ENCODE measurements at places on chromosomes 3 and 15. TPM values are rescaled to one million over a fixed set of nuclear protein-coding genes. Genes with fewer than 3 reads are reported as not detected.
A peak's percentile ranks its signal among the peaks of the same experiment; 100 is the strongest.

The SLC51A gene
- polyA plus RNA-seq: 1.6 TPM

The DNASE1L3 gene
- 0.40 TPM for polyA plus RNA-seq

The ASB7 gene
- polyA plus RNA-seq: 8.2 TPM

The ATP2B2 gene
- polyA plus RNA-seq: not detected

The CAMP gene
- not detected for polyA plus RNA-seq

The FEZF2 gene
- polyA plus RNA-seq: not detected

The APBA2 gene
- 68.7 TPM for polyA plus RNA-seq

The A4GNT gene
- polyA plus RNA-seq: not detected

The GOLGA8M gene
- not detected for polyA plus RNA-seq

The BLM gene
- polyA plus RNA-seq: 7.5 TPM

GRCh38 chr15:64149893-64150578, 1.5 kb upstream of the SNX22 start:
- peak overlapping the region; percentile 4 for H3K4me3 ChIP-seq
- peaks cover 3% of the 10 kb centered on the region for H3K36me3 ChIP-seq
- no peak for DNase-seq
- H3K4me1 ChIP-seq: peaks cover 28% of the 10 kb centered on the region
- peak overlapping the region; percentile 12 for H3K27ac ChIP-seq

GRCh38 chr3:98483626-98484025, 13.9 kb upstream of the OR5K2 start:
- peaks cover 6% of the 10 kb centered on the region for H3K27me3 ChIP-seq
- H3K4me3 ChIP-seq: no peak overlapping the region
- DNase-seq: no peak
- H3K36me3 ChIP-seq: peaks cover 22% of the 10 kb centered on the region
- H3K27ac ChIP-seq: no peak overlapping the region
- H3K4me1 ChIP-seq: no peaks in the 10 kb centered on the region

- DNase-seq: no peak
- H3K27me3 ChIP-seq: peaks cover 2% of the 10 kb centered on the region
- no peaks in the 10 kb centered on the region for H3K4me1 ChIP-seq
- H3K4me3 ChIP-seq: no peak overlapping the region
- H3K36me3 ChIP-seq: no peaks in the 10 kb centered on the region
Observed at GRCh38 chr15:93835344-93835743, 396.0 kb upstream of the MCTP2 start.

- DNase-seq: no peak
- no peaks in the 10 kb centered on the region for H3K36me3 ChIP-seq
- no peak overlapping the region for H3K4me3 ChIP-seq
- H3K4me1 ChIP-seq: no peaks in the 10 kb centered on the region
Observed at GRCh38 chr3:82236257-82236656, 474.8 kb upstream of the GBE1 start.

- H3K4me3 ChIP-seq: no peak overlapping the region
- no peak for DNase-seq
- no peak overlapping the region for H3K27ac ChIP-seq
Observed at GRCh38 chr15:71830981-71831380, 20.6 kb downstream of the NR2E3 start.

GRCh38 chr3:128415200-128415772, 51.4 kb downstream of the DNAJB8 start:
- H3K4me1 ChIP-seq: no peaks in the 10 kb centered on the region
- no peak overlapping the region for H3K27ac ChIP-seq
- no peak overlapping the region for H3K4me3 ChIP-seq
- H3K36me3 ChIP-seq: peaks cover 5% of the 10 kb centered on the region
- no peak for DNase-seq

DNA sequence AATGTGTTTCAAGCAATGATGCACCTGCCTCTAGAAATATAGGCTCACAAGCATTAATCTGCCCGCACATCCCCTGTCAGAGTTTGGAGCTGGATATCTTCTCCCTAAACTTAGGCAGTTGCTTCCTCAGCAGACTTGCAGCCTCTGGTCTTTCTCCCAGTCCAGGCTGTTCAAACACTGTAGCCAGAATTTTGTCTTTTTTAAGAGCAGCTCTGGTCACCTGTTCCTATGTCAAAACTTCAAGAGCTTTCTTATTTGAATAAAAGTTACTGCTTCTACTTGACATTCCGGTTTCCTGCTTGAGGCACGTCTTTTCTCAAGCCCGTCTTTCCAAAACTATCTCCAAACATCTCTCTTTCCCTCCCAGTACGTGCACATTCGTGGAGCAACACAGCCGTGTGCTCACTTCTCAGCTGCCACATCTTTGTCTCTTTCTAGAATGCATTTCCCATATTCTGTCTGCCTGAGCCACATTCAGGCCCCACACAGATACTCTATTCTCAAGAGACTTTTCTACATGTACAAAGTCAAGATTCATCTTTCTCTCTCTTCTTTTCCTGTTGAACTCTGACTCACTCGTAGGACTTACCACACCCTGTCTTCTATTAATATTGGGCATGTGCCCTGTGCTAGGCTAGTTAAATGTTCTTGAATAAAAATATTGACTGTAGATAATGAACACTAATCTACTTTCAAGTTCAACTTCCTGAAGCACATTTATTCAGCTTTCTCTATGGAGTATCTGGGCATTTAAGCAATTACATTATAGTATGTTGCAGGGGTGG, 307.7 kb upstream of the SOX2 start:
- DNase-seq: no peak
- H3K27ac ChIP-seq: no peak overlapping the region
- no peaks in the 10 kb centered on the region for H3K27me3 ChIP-seq
- H3K4me1 ChIP-seq: no peaks in the 10 kb centered on the region
- peaks cover 3% of the 10 kb centered on the region for H3K36me3 ChIP-seq

- no peak overlapping the region for H3K27ac ChIP-seq
- H3K27me3 ChIP-seq: peaks cover 2% of the 10 kb centered on the region
- no peak overlapping the region for H3K4me3 ChIP-seq
Observed at GRCh38 chr3:116440196-116440595, 5.1 kb downstream of the LSAMP start.

- H3K27ac ChIP-seq: no peak overlapping the region
- peaks cover 6% of the 10 kb centered on the region for H3K27me3 ChIP-seq
- H3K36me3 ChIP-seq: no peaks in the 10 kb centered on the region
- DNase-seq: no peak
- H3K4me3 ChIP-seq: no peak overlapping the region
Observed at GRCh38 chr15:87949575-87950223, 306.8 kb downstream of the NTRK3 start.

GRCh38 chr3:143321058-143321769, 201.6 kb downstream of the CHST2 start:
- peak overlapping the region; percentile 87 for H3K27ac ChIP-seq
- H3K4me1 ChIP-seq: peaks cover 48% of the 10 kb centered on the region
- peaks cover 10% of the 10 kb centered on the region for H3K36me3 ChIP-seq
- no peaks in the 10 kb centered on the region for H3K27me3 ChIP-seq
- peak; percentile 31 for DNase-seq

DNA sequence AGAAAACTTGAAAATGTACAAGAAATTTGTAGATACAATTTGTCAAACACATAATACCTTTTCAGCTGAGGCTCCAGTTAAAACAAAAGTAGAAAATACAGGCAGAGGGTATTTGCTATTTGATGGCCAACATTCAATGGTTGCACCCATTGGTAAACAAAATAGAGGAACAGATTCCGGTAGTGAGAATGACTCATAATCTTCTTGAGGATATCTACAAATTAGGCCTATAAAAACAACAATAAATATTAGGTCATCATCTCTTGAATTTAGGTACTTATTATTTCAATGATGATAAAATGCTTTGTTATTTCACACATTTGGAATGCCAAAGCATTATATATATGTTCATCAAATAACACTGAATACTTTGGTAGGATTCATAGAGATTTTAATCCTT, 53.4 kb downstream of the DENND4A start:
- no peak overlapping the region for H3K4me3 ChIP-seq
- H3K27me3 ChIP-seq: no peaks in the 10 kb centered on the region
- DNase-seq: no peak
- peaks cover under 1% of the 10 kb centered on the region for H3K4me1 ChIP-seq
- H3K27ac ChIP-seq: no peak overlapping the region

DNA sequence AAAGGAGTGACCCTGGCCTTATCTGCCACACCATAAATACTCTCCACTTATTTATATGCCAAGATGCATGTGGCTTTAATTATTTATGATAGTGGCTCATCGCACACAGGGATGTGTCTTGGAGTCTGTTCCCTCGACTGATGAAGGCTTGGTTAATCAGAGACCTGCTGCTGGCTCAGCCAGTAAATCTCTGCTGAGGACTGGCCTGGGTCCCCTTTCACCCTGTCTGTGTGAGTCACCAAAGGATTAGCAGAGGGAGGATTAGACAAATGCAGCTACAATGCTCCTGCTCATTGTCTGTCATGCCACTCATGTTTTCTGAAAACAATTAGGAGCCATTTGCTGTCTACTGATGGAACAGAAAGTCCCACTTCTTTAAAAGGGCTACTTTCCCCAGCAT, 226.8 kb downstream of the NTRK3 start:
- no peak for DNase-seq
- H3K27ac ChIP-seq: no peak overlapping the region
- H3K4me3 ChIP-seq: no peak overlapping the region
- no peaks in the 10 kb centered on the region for H3K4me1 ChIP-seq
- H3K36me3 ChIP-seq: no peaks in the 10 kb centered on the region

- H3K4me1 ChIP-seq: peaks cover 41% of the 10 kb centered on the region
- peaks cover 3% of the 10 kb centered on the region for H3K27me3 ChIP-seq
- H3K36me3 ChIP-seq: no peaks in the 10 kb centered on the region
Observed at GRCh38 chr15:91849749-91850161, 3.8 kb upstream of the SLCO3A1 start.

GRCh38 chr3:183275418-183275817, 22.4 kb downstream of the B3GNT5 start:
- no peaks in the 10 kb centered on the region for H3K27me3 ChIP-seq
- H3K27ac ChIP-seq: no peak overlapping the region
- H3K36me3 ChIP-seq: no peaks in the 10 kb centered on the region
- DNase-seq: no peak
- H3K4me3 ChIP-seq: no peak overlapping the region
